ENCODE measurements at places on chromosomes 16 and 17. TPM values are rescaled to one million over a fixed set of nuclear protein-coding genes. Genes with fewer than 3 reads are reported as not detected.

The CCL14 gene
- total RNA-seq, result 16.3 TPM

The TMIGD1 gene
- 0.45 TPM for total RNA-seq

The OR1F1 gene
- total RNA-seq, result not detected

The GPR179 gene
- not detected for total RNA-seq

DNA sequence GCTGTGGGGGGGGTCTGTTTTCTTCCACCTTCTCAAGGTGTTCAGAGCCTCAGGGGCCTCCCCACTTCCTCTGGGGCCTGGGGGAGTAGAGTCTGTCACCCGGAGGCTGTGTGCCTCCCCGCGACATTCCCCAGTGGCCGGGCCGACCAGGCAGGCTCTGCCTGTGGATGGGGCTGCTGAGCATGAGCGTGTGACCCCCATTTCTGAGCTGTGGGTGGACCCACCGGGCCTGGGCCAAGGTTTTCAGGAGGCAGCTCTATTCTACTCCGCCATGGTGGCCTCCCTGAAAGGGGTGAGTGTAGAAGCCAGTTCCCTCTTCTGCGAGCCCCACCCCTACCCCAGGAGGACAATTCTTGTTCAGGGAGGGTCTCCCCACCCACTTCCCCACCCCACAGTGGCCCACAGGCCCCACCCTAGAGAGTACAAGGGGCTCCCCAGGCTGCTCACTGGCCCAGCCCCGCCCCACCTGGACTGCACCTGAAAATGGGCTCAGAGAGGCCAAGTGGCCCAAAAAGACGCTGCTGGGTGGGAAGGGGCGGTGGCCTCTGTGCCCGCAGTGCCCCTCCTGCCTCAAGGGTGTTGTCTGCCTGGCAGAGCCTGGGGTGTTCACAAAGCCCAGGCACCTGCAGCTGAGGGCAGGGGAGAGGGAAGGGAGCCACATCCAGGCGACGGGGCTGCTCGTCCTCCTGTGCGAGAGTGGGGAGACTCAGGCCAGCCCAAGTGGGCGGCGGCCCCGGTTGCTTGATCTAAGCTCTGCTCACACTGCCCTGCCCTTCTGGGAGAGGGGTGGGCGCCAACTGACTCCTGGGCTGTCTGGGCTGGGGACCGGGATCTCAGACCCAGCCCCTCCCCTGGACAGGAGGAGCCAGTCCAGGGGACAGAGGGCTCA is 1.3 kb downstream of the MSLN start:
- no peak for DNase-seq

- DNase-seq, result peak; percentile 54
These were observed 108.4 kb downstream of the OR1D5 start for GRCh38 chr17:2954898-2955445.

GRCh38 chr16:14418795-14419225 is 211.2 kb downstream of the PARN start:
- no peak for DNase-seq

DNA sequence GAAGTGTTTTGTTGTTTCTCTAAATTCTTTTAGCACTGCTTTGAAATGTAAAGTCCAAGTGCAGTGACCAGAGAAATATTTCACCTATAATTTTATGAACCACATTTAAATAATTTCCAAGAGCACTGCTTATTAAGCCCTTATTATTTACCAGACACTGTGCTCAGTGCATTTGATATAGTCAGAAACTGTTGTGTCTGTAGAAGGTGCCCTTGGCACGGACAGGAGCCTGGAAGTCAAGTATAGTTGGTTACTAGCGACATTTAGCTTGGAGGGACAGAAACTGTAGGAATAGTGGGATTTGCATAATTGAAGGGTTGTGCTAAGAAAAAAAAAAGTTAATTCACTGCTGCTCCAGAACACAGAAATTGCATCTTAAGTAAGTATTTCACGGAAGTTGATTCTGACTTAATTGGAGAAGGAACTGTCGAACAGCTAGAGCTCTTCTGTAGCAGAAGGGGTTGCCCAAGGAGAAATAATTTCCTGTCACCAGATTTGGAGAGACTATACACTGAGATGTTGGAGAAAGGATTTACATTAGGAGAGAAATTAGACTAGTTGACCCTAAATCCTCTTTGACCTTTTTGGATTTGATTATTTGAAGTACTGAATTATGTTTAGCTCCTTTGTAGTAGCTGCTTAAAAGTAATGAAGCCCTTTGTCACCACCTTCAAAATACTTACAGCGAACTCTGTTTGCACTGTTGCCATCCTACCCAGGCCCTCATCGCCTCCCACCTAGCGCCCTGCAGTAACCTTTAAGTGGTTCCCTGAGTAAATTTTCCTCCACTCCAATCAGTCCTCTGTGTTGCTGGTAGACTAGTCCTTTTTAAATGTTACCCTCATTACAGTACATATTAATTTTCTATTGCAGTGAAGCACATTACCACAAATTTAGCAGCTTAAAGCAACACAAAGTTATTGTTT is 25.6 kb downstream of the COX10 start:
- no peak for DNase-seq

DNA sequence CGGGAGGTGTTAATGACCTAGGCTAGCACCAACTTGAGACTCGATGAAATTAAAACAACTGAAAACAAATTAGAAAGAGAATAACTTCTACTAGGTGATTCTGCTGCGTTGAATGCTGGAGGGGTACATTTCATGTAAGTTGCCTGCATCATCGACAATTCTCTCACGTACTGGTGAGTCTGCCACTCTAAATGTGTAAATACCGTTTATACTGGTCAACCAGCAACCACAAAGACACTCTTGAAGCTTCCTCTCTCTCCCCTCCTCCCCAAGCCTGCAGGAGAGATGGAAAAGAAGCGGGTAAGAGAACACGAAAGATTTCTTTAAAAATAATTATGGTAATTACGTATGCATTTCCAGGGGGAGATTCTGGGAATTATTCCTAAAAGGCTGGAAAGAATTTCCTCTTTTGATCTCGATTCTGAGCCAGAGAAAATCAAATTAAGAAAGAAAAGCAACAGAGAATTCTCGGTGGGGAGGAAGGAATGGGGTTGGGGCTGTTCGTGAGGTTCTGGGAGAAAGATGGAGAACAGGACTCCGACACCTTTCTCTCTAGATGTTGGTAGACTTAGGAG is 68.6 kb upstream of the MRTFB start:
- DNase-seq, result no peak

- no peak for DNase-seq
These were observed 4.2 kb downstream of the DPH1 start for GRCh38 chr17:2034157-2034556.

The KCNH4 gene
- not detected for total RNA-seq

DNA sequence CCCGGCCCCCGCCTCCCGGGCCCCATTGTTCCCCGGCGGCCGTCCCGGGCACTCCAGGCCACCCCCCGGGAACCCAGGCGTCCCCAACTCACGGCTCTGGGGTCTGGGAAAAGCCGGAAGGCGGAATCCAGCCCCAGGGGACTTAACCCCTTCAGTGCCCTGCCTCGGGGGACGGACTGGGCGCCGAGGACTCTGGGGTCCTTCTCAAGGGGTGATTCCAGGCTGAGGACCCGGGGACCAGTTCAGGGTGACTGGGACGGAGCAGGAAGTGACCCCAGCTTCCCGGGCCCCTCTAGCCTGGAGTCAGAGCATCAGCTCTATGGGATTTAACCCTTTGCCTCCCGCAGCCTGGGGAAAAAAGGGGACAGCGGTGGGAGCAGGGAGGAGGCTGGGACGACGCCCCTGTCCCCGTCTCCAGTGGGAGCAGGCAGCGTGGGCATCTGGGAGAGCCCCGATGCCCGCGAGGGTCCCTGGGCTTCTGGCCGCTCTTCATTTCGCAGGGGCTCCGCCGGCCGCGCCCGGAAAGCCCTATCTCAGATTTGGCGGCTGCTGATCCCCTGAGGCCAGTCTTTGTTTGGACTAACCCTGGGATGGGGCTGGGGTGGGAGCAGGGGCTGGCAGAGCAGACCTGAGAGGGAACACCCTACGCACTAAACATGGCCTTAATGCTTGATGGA is at the start of gene ZNF629:
Gene ZNF629, minus strand, starts transcription at position 270 of the 677 bp plus-strand sequence. CDS start 2,723 bp downstream, outside the sequence.
- DNase-seq, result peak; percentile 85

The CLN3 gene
- total RNA-seq, result 62.9 TPM

The CD300E gene
- not detected for total RNA-seq

DNA sequence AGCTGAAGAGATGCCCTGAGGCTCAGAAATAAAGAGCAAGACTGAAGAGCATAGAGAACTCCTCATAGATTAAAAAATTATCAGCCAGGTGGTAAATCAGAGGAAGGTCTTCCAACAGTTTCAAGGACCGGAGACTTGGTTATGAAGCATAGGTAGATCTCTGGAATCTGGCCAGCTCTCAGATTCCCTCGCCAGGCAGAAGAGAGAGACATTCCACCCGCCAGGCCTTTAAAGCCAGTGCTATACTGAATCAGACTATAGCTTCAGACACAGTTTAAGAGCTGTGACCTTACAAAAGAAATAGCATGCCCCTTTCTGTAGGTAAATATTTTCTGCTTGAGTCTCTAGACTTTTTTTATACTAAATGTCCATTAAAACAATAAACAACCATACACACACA is 70.3 kb downstream of the NFATC3 start:
- DNase-seq, result no peak

GRCh38 chr17:22511431-22511830 is 819.1 kb downstream of the KCNJ18 start:
- DNase-seq, result no peak

The HBA1 gene
- total RNA-seq, result 19.2 TPM

DNA sequence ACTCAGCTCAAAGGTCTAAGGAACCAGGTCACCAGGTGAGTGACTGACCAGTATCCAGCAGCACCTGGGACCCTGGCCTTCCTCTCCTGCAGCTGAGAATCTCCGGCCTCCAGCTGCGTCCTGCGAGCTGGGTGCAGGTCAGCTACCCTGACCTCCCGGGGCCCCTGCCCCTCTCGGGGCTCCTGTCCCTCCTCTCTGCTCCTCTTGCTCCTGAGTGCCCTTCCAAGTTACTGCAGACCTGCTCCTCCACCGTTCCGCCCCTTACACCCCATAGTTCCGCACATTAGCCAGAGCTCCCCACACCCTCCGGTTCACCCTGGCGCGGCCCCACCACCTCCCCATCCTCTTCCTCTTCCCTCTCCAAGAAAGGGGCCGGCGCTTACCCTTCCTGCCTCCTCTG is 10.6 kb downstream of the FOXJ1 start:
- no peak for DNase-seq

Measured in suprapubic skin (tissue), 4 donors.